ENCODE measurements at places on chromosomes 6 and 20. TPM values are rescaled to one million over a fixed set of nuclear protein-coding genes. Genes with fewer than 3 reads are reported as not detected.

DNA sequence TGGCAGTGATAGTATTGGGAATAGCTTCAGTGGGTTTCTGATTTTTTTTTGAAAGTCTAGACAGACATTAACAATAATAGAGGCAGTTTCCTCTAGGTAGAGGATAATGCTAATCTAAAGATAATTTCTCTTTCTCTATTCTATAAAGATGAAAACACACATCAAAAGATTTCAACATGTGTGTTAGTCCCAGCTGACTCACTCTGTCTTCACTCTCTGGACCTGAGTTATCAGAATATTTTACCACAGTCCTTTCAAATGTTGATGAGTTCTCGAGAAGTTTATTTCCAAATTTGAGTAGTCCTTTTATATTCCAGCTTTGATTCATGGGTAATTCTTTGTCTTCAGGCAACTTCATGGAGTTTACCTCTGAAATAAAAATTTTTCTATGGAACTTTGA is 17.1 kb downstream of the RPRD1B start:
- no peak overlapping the region for H3K27ac ChIP-seq
- no peak for DNase-seq
- no peaks in the 10 kb centered on the region for H3K27me3 ChIP-seq
- no peaks in the 10 kb centered on the region for H3K4me1 ChIP-seq
- H3K4me3 ChIP-seq, result no peak overlapping the region

MBOAT1 gene
- 40.3 TPM for total RNA-seq

- no peak overlapping the region for H3K27ac ChIP-seq
- H3K27me3 ChIP-seq, result no peaks in the 10 kb centered on the region
- no peak overlapping the region for H3K4me3 ChIP-seq
- no peak for DNase-seq
- no peaks in the 10 kb centered on the region for H3K36me3 ChIP-seq
Observed at GRCh38 chr6:132995009-132995408, 180.6 kb downstream of the RPS12 start.

DNA sequence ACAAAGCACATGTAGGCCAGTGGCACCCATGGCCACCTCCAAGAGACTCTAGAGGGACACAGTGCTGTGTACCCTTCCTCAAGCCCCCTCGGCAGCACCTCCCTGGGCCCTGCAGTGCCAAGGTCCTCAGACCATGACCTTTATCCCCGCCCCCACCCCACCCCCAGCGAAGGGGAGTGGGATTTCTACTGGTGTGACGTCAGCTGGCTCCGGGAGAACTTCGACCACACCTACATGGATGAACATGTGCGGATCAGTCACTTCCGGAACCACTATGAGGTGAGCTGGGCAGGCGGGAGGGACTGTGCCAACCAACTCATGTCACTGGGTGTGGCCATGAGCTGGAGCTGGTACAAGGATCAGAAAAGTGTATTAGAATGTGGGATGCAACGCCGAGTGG is 38.0 kb downstream of the TTLL9 start:
- no peak for DNase-seq
- H3K4me1 ChIP-seq, result no peaks in the 10 kb centered on the region
- no peak overlapping the region for H3K27ac ChIP-seq
- H3K4me3 ChIP-seq, result no peak overlapping the region
- no peaks in the 10 kb centered on the region for H3K27me3 ChIP-seq

MUC22 gene
- total RNA-seq, result not detected

DNA sequence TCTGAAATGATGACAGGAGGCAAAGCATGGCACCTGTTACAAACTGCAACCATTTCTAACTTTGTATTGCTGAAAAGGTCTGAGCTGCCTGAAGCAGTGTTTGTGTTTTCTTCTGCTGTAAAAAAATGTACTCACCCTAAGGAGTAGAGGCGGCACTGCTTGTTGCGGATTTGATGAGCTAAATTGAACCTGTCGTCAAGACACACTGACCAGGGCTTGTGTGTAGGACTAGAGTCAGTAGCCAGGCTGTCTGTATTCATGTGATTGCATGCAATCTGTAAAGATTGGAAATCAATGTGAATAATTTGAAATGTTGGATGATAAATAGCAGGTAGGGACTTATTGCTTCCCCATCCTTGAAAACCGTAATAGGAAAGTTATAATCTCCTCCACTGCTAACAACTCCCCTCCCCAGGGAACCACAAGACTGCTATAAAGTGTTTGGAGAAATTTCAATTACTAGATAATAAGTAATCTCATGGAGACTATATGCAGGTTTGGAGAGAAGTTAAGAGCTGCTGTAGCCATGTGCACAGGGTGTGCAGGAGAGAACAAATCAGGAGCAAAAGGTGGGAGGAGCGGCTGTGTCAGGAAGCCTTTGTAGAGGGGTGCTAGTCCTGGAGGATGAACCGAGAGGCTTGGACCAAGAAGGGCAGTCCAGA is 42.8 kb downstream of the METTL24 start:
- no peaks in the 10 kb centered on the region for H3K4me1 ChIP-seq
- no peaks in the 10 kb centered on the region for H3K36me3 ChIP-seq
- no peak for DNase-seq
- no peak overlapping the region for H3K4me3 ChIP-seq

DNA sequence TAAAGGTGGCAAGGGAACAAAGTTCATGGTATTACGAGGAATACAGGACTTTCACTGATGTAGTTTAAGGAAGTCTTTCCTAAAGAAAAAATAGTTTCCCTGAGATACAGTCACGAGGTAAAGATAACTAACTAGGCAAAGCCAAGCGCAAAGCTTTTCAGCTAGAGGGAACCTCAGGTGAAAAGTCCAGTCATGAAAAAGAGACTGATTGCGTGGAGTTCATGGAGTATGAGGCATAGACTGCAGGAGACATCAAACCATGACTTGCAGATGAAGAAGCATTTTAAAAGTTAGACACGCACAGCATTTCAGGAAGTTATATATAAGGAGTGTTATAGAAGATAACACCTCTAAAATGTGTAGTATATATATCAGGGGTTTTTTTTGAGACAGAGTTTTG is 205.6 kb upstream of the ZNF184 start:
- no peaks in the 10 kb centered on the region for H3K36me3 ChIP-seq
- H3K27ac ChIP-seq, result no peak overlapping the region
- DNase-seq, result no peak
- H3K4me3 ChIP-seq, result no peak overlapping the region
- H3K27me3 ChIP-seq, result peaks cover 22% of the 10 kb centered on the region

OVOL2 gene
- total RNA-seq, result 30.6 TPM

- DNase-seq, result no peak
- no peaks in the 10 kb centered on the region for H3K27me3 ChIP-seq
- H3K4me1 ChIP-seq, result no peaks in the 10 kb centered on the region
- no peaks in the 10 kb centered on the region for H3K36me3 ChIP-seq
Observed at GRCh38 chr6:158366363-158366762, 54.1 kb downstream of the TULP4 start.

DNA sequence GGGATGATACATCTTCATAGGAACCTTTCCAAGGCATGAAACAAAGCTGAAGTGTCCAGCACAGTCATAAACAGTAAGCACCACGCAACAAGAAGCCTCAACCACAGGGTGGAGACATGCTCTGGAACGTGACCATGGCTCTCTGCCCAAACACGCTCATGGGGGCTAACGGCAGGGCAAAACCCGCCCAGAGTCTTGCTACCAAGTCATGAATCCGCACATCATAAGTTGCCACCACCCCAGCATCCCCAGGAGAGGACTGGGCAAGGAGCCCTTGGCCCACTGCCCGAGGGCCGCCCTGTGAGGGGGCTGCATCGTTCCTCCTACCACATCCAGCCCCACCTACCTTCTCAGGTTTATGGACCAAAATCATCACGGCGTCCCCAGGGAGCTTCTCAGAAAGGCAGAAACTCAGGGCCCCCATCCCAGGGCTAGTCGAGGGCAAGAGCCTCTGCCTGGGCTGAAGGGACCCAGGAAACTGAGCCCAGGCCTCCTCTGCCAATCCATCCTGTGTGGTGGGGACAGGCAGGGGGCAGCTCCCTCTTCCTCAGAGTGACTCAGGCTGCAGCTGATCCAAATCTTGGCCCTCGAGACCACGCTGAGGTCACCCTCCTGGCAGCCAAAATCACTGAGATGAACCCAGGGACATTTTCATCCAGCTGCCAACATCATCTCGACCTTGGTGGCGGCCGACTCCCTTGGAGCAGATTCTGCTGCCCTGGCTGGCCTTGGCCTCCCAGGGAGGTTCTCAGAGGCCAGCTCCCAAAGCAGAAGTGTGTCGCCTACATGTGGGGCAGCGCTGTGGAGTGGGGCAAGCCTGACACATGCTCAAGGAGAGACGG is 42.6 kb downstream of the BMP7 start:
- DNase-seq, result no peak
- no peaks in the 10 kb centered on the region for H3K27me3 ChIP-seq
- H3K4me3 ChIP-seq, result no peak overlapping the region

DNA sequence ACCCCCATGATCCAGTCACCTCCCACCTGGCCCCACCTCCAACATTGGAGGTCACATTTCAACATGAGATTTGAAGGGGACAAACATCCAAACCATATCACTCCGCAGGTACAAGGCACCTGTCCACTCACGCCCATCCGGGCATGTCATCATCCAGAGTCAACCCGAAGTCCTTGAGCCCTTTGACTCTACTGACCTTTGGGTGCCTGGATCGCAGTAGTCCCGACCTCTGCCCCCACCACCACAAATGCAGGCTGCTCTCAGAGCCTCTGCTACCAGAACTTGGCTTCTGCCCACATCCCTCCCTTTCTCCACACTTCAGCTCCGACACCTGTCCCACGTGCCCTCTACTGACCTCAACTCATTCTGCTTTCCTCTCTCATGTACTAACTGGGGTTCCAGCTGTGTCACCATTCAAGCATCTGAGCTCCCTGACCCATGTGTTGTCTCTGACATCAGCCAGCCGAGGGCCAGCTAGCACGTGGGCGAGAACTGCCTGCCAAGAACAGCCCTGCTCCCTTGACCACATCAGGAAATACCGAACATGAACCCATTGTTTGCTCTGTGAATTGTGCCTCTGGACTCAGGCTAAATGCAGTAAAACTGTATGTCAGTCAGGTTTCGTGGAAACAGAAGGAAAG is 498.3 kb upstream of the SULF2 start:
- no peak overlapping the region for H3K4me3 ChIP-seq
- H3K27me3 ChIP-seq, result no peaks in the 10 kb centered on the region
- no peaks in the 10 kb centered on the region for H3K36me3 ChIP-seq
- no peak overlapping the region for H3K27ac ChIP-seq
- no peaks in the 10 kb centered on the region for H3K4me1 ChIP-seq
- DNase-seq, result no peak

DNA sequence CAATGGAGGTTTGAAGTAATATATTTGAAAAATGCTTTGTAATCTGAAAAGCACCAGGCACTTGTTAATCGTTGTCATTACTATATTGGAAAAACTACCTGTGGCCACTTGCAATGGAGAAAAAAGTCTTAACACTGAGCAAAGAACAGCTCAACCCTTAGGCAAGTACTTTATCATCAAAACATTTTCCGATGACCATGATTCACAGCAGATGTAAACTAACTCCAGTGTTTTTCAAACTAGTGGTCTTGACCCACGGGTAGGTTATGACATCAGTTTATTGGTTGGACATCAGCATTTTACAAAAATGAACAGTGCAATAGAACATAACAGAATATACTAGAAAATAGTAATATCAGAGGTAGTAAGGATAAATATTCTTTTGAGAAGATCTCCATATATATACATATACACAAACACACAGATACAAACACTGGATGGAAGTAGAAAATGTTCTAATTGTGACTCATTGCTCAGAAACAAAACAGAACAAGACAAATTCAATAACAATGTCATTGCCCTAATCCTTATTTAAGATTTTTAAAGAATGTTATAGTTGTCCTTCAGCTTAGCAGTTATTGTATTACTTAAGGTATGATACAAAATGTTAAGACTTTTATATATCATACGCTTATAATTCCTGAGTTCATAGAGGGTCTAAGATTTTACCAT is 123.0 kb downstream of the PLCB1 start:
- H3K27ac ChIP-seq, result no peak overlapping the region
- no peak for DNase-seq
- H3K27me3 ChIP-seq, result no peaks in the 10 kb centered on the region
- no peaks in the 10 kb centered on the region for H3K4me1 ChIP-seq

GRCh38 chr6:56959094-56959493 is 4.2 kb downstream of the BEND6 start:
- H3K27ac ChIP-seq, result no peak overlapping the region
- H3K4me3 ChIP-seq, result no peak overlapping the region
- no peak for DNase-seq
- H3K27me3 ChIP-seq, result no peaks in the 10 kb centered on the region

BPI gene
- total RNA-seq, result not detected

- no peaks in the 10 kb centered on the region for H3K36me3 ChIP-seq
- peaks cover 8% of the 10 kb centered on the region for H3K4me1 ChIP-seq
- DNase-seq, result no peak
- no peaks in the 10 kb centered on the region for H3K27me3 ChIP-seq
- H3K27ac ChIP-seq, result no peak overlapping the region
Observed at GRCh38 chr6:109343518-109343917, 38.7 kb downstream of the CD164 start.

- DNase-seq, result no peak
- H3K4me3 ChIP-seq, result no peak overlapping the region
- H3K27ac ChIP-seq, result no peak overlapping the region
- H3K4me1 ChIP-seq, result no peaks in the 10 kb centered on the region
Observed at GRCh38 chr6:24394780-24395437, 7.8 kb upstream of the MRS2 start.

DNA sequence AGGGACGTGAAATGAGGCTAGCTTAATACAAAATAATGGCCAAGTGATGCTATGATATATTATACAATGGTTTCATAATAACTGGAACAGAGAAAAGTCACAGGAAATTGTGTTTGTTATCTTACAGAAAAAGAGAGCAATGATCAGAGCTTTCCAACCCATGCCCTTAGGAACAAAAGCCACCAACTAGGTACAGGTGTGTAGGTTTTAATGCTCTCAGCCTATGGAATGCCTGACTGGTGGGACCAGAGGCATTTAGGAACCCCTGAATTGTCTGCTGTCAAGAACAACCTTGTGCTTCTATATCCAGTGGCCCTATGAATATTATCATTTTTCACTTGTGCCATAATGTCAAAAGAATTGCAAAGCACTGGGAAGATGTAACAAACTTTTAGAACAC is 133.0 kb upstream of the RUNX2 start:
- no peaks in the 10 kb centered on the region for H3K27me3 ChIP-seq
- no peaks in the 10 kb centered on the region for H3K36me3 ChIP-seq
- no peaks in the 10 kb centered on the region for H3K4me1 ChIP-seq
- no peak overlapping the region for H3K4me3 ChIP-seq
- no peak overlapping the region for H3K27ac ChIP-seq

Measured in Peyer's patch (tissue), 4 donors.